ENCODE measurements at places on chromosomes 2 and 18. TPM values are rescaled to one million over a fixed set of nuclear protein-coding genes. Genes with fewer than 3 reads are reported as not detected.

KCNK3 gene
- not detected for total RNA-seq

RTKN gene
- total RNA-seq = 15.7 TPM

CDH7 gene
- not detected for total RNA-seq

ITPRIPL1 gene
- 3.4 TPM for total RNA-seq

LIPG gene
- 3.2 TPM for total RNA-seq

NTSR2 gene
- total RNA-seq = not detected

C1QL2 gene
- total RNA-seq = not detected

DNA sequence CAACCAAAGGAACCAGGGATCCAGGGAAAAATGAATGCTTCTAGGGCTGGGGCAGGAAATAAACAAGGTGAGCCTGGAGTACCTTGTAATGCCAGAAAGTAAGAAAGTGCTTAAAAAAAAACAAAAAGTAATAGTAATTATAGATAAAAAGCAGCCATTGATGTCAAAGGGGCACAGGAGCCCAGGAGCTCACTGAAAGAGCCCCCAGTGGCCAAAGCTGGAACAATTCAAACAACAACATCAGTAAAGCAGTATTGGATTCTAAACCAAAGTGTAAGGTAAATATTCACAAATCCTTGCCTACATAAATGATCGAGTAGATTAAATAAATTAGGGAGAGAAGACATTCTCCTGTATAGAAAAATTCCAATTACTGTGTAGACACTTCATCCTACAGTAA is 114.3 kb upstream of the ARL4C start:
- no peak for DNase-seq

- no peak for DNase-seq
Measured at GRCh38 chr2:141555876-141556470, 574.8 kb downstream of the LRP1B start.

GRCh38 chr2:69305166-69305565 is 81.9 kb downstream of the GFPT1 start:
- no peak for DNase-seq

GRCh38 chr18:29753379-29753778 is 1289.2 kb downstream of the DSC3 start:
- DNase-seq = peak; percentile 32

GRCh38 chr2:110157153-110157793 is 41.7 kb upstream of the MALL start:
- DNase-seq = peak; percentile 89

- DNase-seq = no peak
Measured at GRCh38 chr18:13462686-13463085, 244.1 kb downstream of the LDLRAD4 start.

DNA sequence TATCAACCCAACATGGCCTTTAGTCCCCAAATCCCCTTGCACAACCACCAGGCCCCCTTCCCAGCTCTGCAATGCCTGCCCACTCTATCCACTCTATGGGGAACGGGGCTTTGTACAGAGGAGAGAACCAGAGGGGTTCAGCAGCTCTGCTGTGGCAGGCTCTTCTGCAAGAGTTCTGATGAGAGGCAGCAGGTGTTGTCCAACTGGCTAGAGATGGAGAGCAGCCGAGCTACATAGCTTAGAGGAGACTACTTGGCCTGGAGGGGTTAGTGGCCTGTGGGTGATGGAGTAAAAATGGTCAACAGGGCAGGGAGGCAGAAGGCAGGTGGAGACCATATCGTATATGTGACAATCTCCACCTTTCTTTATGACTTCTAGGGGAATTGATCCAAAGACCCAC is 103.0 kb downstream of the QPCT start:
- DNase-seq = no peak

GRCh38 chr2:195824478-195824877 is 167.5 kb downstream of the SLC39A10 start:
- DNase-seq = no peak

- DNase-seq = peak; percentile 94
Measured at GRCh38 chr2:215657844-215658243, 222.0 kb upstream of the FN1 start.

GRCh38 chr18:26757263-26758019 is 108.1 kb downstream of the AQP4 start:
- DNase-seq = no peak

DNA sequence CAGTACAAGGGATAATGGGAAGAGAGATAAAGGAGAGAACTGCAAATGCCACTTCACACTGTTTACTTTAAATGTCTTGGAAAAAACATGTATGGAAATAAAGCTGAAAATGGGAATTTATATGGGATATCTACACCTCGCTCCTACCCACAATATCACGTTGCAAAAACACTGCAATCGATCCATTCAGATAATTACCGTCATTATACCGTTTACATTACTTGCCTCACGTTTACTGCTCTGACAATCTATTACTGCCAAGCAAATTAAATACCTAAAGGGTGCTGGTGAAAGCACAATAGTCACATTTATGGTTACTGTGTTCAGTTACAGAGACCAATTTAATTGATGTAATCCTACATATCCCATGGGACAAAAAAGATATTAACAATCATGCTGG is 214.7 kb upstream of the LYPD1 start:
- no peak for DNase-seq

DNA sequence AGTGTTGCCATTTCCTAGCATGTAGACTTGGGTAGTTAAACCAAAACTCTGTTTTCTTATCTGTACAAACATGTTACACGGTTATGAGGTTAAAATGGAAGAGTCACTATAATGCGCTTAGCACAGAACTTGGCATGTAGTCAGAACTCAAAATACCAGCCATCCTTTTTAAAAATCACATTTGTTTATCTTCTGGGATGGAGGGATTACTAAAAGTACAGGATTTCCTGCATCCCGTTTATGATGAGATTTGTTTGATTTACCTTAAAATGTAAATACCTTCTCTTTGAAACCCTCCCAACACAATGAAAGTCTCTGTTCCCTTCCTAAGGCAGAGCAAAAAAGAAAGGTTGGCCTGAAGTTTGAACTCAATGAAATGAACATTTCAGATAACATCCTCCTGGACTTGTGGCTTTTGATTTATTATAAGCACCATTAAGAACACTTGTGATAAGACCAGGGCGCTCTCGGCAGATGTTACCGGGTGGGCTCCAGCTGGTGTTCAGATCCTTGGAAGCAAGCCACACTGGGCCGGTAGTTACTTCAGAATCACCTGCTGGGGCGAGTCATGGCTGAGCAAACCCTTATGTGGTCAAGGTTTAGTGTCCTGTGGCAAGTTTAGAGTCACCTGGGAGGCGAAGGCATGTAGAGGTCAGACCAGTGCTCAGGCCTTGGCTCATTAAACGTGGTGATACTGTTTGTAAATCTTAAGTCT is 105.7 kb downstream of the MGAT5 start:
- DNase-seq = no peak

DNA sequence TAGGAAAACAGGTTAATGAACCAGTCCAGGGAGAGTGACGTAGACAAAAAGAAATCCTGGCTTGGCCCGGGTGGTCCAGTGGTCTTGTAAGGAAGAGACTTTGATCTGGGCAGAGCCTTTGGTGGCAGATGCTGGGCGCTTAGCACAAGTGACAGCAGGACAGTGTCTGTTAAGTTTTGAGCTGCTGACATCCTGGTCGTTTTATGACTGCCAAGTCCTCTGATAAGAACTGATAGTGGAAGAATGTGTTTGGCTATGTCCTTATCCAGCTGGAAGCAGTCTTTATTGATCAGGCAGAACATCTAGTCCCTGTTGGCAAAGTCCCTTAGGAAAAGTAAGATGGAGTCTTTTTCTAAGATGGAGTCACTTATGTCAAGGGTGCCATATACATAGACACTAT is 27.4 kb upstream of the ZNF407 start:
- no peak for DNase-seq

- DNase-seq = no peak
Measured at GRCh38 chr2:19764998-19765397, 136.8 kb downstream of the TTC32 start.

- no peak for DNase-seq
Measured at GRCh38 chr2:128315122-128315828, 3.4 kb downstream of the HS6ST1 start.

- DNase-seq = no peak
Measured at GRCh38 chr2:232255033-232255432, 123.5 kb upstream of the ALPP start.

- DNase-seq = peak; percentile 85
Measured at GRCh38 chr2:29113891-29114321, 1.3 kb upstream of the CLIP4 start.

DNA sequence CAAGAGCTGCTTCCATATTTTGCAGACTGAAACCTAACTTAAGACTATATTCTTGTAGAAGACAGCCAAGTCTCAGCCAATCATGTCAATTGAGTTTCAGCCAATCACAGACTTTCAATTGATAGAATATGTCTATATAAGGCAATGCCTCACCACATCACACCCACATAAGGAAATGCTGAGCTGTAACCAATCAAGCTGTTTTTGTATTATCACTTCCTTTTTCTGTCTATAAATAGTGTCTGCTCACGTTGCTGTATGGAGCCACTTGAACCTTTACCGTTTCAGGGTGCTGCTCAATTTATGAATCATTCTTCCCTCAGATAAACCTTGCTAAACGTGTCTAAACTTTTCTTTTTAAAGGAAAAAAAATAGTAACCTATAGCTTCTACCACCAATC is 1554.4 kb upstream of the LRRTM1 start:
- DNase-seq = no peak

DNA sequence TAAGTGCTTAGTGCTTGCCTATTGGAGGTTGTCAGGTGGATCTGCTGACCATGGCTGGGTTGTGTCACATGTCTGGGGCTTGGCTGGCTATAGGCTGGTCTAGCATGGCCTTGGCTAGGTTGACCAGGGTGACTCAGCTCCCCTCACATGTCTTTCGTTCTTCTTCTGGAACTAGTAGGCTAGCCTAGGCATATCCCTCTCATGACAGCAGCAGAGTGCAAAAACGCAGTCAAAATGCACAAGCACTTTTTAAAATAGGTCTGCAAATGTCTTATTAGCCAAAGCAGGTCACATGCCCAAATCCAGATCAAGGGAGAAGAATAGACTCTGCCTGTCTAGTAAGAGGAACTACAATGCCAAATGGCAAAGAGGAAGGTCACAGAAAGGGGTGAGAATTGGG is 179.7 kb upstream of the ACVR2A start:
- DNase-seq = peak; percentile 18

DNA sequence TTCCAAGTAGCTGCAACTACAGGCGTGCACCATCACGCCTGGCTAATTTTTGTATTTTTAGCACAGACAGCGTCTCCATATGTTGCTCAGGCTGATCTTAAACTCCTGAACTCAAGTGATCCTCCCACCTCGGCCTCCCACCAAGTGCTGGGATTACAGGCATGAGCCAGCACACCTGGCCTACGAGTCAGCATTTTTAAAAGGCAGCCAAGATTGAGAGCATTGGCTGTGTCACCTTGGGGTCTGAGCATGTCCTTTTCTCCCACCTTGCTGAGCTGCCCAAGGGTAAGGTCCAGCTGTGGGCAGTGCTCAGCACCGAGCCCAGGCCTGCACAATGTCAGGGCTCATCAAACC is 142.8 kb upstream of the LMAN1 start:
- no peak for DNase-seq

GRCh38 chr2:37343537-37344434 is 644 bp upstream of the QPCT start:
- peak; percentile 62 for DNase-seq

DNA sequence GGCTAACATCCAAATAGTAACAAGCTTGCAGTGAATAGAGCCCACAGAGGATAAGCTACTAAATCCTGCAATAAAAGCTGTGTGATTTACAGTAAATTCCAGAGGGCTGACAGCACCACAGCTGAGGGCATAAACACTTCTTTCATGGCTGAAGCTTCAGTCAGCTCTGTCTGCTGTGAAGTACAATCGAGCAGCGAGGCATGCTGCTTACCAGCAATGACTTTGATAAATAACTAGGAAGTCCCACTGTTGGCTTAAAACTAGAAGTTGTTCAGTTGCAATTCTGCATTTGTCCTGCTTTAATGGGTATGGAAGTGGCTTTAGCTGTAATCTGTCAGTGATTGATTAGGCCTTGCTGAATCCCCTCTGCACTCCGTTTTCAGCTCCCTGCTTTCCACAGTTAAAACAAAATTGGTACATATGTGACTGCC is 65.2 kb upstream of the FIGN start:
- peak; percentile 15 for DNase-seq

GRCh38 chr2:88693911-88694414 is 2.5 kb downstream of the RPIA start:
- DNase-seq = no peak

Measured in fibroblast of the aortic adventitia (primary cell).